Dermis microvascular lymphatic vessel endothelial cell (primary cell): ENCODE measurements at places on chromosomes 5 and 9. TPM values are rescaled to one million over a fixed set of nuclear protein-coding genes. Genes with fewer than 3 reads are reported as not detected.

The FAM153A gene
- not detected in 2 replicates for total RNA-seq

The ARHGEF28 gene
- total RNA-seq, result 50.7 and 62.7 TPM in 2 replicates

The FOXD4L6 gene
- under 0.01 TPM in 1 of 2 replicates, not detected in the other for total RNA-seq

The IL7R gene
- total RNA-seq, result 0.25 and 0.51 TPM in 2 replicates

The OLFM1 gene
- total RNA-seq, result 16.2 and 30.0 TPM in 2 replicates

The GPR151 gene
- not detected in 2 replicates for total RNA-seq

The P4HA2 gene
- 29.8 and 37.0 TPM in 2 replicates for total RNA-seq

The PCDHGC5 gene
- total RNA-seq, result 0.26 and 0.51 TPM in 2 replicates

The PCDHB14 gene
- total RNA-seq, result 0.51 and 1.3 TPM in 2 replicates

The ARL15 gene
- 39.0 and 62.2 TPM in 2 replicates for total RNA-seq

The OCLN gene
- 0.90 and 1.5 TPM in 2 replicates for total RNA-seq
